ENCODE measurements at places on chromosomes 4 and X.

GRCh38 chr4:140099983-140100382, 54.0 kb downstream of the MAML3 start:
- H3K27me3 ChIP-seq = no peaks in the 10 kb centered on the region
- no peak overlapping the region for H3K27ac ChIP-seq
- no peak overlapping the region for H3K4me3 ChIP-seq
- no peaks in the 10 kb centered on the region for H3K4me1 ChIP-seq
- no peaks in the 10 kb centered on the region for H3K36me3 ChIP-seq
- DNase-seq = peak; percentile 38

DNA sequence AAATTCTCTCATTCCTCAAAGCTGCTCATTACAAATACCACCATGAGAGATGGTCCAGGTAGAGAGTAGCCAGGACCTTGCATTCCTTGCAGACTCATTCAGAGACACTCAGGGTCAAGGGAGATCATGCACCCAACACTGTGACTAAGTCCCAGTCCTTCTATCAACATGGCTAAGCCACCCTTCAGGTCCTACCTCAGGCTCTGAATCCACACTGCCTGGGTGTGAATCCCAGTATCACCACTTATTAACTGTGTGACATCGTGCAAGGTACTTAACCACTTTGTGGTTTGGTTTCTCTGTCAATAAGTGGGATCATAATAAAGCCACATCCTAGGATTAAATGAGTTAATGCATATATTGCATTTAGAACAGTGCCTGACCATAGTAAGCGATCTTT, 124.1 kb upstream of the NEIL3 start:
- H3K4me1 ChIP-seq = no peaks in the 10 kb centered on the region
- DNase-seq = no peak
- H3K27me3 ChIP-seq = no peaks in the 10 kb centered on the region
- no peak overlapping the region for H3K4me3 ChIP-seq
- no peaks in the 10 kb centered on the region for H3K36me3 ChIP-seq
- no peak overlapping the region for H3K27ac ChIP-seq

- no peak overlapping the region for H3K27ac ChIP-seq
- no peak overlapping the region for H3K4me3 ChIP-seq
- no peak for DNase-seq
- no peaks in the 10 kb centered on the region for H3K36me3 ChIP-seq
Measured at GRCh38 chrX:110321081-110321480, 3.2 kb upstream of the AMMECR1 start.

DNA sequence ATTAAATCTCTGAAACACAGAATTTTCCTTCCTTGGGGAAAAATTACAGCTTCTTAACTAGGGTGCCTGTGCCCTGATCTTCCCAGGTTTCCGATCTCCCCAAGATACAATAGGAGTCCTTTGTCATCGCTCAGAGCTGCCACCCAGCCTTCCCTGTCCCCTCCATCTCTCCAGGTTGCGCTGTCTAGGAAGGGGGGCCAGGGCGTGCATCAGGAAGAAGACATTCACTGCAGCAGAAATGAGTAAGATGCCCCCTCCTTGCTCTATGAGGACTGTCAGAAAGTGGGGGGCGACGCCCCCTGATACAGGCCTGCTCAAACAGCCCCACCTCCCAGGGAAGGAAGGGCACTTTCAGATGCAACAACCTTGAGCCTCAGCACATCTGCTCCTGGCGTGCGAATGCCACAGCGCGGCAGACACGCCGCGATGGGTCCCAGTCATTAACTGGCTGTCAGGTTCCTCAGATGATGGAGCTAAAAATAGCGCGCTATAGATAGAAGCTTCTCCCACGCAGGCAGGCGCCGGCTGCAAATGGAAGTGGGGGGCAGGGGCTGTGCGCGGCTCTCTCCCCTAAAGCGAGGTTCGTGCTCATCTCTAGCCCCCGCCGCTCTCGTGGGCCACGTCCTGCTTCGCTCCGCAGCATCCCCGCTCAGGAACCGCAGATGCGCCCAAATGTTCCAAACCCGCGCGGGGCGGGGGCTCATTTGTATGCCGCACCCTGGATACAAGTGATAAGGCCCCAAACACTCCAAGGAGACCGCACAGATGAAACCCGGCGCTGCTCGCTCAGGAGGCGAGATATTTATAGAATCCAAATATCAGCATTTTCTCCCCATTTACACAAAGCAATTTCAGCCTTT, 57.6 kb upstream of the LGI2 start:
- DNase-seq = no peak
- H3K27ac ChIP-seq = no peak overlapping the region
- peaks cover 6% of the 10 kb centered on the region for H3K27me3 ChIP-seq
- peaks cover 18% of the 10 kb centered on the region for H3K4me1 ChIP-seq
- no peaks in the 10 kb centered on the region for H3K36me3 ChIP-seq
- peak overlapping the region; percentile 4 for H3K4me3 ChIP-seq

- no peak for DNase-seq
- H3K27me3 ChIP-seq = no peaks in the 10 kb centered on the region
- H3K27ac ChIP-seq = no peak overlapping the region
- no peak overlapping the region for H3K4me3 ChIP-seq
- no peaks in the 10 kb centered on the region for H3K4me1 ChIP-seq
Measured at GRCh38 chr4:144154044-144154443, 13.5 kb upstream of the GYPA start.

DNA sequence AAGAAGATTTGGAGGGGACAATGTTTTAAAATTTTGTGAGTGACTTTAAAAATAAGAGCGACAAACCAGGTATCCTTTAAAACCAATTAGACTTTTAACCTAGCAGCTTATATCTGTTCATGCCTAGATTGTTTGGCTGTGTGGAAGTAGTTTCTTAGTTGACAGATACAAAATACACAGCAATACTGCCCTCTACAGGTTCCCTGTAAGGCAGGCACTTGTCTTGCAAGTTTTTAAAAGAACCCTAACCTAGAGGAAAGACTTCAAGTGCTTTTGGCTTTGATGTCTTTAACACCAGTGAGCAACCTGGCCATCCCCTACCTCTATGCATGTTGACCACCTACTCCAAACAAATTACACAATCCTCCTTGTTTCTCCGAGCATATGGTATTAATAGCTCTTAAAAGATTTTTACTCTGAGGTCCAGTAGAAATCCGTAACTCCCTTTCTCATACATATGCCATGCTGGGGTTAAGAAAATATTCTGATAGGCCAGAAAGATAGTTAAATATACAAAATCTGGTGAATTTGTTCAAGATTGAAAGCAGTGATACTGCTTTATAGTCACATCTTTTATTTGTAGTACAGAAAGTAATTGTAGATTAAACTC, 273.0 kb downstream of the ARHGAP24 start:
- H3K27ac ChIP-seq = no peak overlapping the region
- no peaks in the 10 kb centered on the region for H3K36me3 ChIP-seq
- no peak overlapping the region for H3K4me3 ChIP-seq
- H3K27me3 ChIP-seq = no peaks in the 10 kb centered on the region
- DNase-seq = peak; percentile 15

- no peaks in the 10 kb centered on the region for H3K4me1 ChIP-seq
- no peak overlapping the region for H3K4me3 ChIP-seq
- no peak overlapping the region for H3K27ac ChIP-seq
- DNase-seq = no peak
- H3K36me3 ChIP-seq = no peaks in the 10 kb centered on the region
- H3K27me3 ChIP-seq = no peaks in the 10 kb centered on the region
Measured at GRCh38 chrX:125765347-125765746, 400.7 kb downstream of the DCAF12L2 start.

DNA sequence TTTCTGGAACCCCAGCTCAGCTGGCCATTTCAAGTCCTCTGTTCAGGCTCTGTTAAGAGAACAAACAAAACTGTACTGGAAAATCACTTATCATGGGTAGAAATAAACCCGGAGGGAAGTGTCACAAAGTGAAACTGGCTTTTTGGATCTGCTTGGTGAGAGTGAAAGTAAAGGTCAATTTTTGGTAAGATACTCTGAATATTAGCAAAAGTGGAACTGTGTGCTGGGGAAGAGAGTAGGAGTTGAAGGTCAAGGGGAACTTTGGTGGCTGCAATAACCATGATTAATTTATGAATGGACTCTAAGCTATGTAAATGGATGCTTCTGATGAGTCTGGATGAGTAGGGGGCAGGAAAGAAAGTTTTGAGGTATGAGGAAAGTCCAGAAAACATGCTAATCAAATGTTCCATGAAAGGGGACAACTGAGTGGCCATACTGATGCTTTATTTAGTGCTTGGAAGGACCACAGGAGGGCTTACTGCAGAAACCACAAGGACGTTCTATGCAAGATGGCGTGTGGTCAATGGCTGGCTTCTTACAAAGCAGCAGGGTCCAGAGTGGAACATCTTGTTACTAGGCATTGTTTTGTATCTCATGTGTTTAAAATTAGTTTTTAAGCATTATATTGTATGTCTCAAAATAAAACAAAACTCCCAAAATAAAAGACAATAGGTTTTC, 36.8 kb upstream of the TNIP3 start:
- no peaks in the 10 kb centered on the region for H3K27me3 ChIP-seq
- no peaks in the 10 kb centered on the region for H3K36me3 ChIP-seq
- no peaks in the 10 kb centered on the region for H3K4me1 ChIP-seq
- no peak overlapping the region for H3K4me3 ChIP-seq
- H3K27ac ChIP-seq = no peak overlapping the region

- no peak overlapping the region for H3K27ac ChIP-seq
- no peaks in the 10 kb centered on the region for H3K4me1 ChIP-seq
- H3K27me3 ChIP-seq = no peaks in the 10 kb centered on the region
- H3K4me3 ChIP-seq = no peak overlapping the region
- DNase-seq = no peak
- no peaks in the 10 kb centered on the region for H3K36me3 ChIP-seq
Measured at GRCh38 chr4:128227991-128228571, 59.5 kb downstream of the PGRMC2 start.

DNA sequence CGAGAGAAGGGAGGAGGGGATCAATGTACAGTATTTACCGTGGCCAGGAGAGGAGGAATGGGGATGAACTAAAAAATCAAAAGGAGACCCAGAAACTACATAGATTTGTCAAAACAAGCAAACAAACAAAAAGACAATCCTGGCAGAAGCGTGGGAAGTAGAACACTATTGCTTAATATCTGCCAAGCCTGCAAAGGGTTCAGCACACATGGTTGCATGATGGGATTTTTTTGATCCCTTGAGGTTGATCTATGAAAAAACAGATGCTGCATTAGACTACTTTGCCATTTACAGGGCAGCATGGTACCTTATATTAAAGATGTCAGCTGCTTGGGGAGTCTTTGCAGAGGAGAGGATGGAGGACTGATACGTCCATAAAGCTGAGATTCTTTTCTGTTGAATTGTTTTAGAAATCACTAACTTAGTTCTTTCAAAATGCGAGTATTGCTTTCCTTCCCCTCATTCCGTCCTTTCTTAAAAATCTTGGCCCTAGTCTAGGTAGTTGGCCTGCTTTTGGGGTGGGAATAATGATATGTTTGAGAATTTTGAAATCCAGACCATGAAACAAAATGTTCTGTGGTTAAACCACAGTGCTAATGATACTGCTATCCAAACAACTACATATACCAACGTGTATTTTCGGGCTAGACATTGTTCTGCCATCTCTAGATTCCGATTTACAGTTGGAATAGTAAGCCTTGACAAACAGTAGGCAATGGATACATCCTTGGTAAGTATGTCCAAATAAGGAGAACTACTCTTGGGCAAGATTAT, 39.6 kb upstream of the TMEM150C start:
- no peak overlapping the region for H3K27ac ChIP-seq
- H3K27me3 ChIP-seq = no peaks in the 10 kb centered on the region
- no peak for DNase-seq
- H3K36me3 ChIP-seq = no peaks in the 10 kb centered on the region
- H3K4me3 ChIP-seq = no peak overlapping the region

GRCh38 chr4:25457053-25457715, 80.1 kb downstream of the ANAPC4 start:
- H3K4me3 ChIP-seq = no peak overlapping the region
- H3K4me1 ChIP-seq = no peaks in the 10 kb centered on the region
- DNase-seq = no peak
- H3K27ac ChIP-seq = no peak overlapping the region
- H3K27me3 ChIP-seq = no peaks in the 10 kb centered on the region

DNA sequence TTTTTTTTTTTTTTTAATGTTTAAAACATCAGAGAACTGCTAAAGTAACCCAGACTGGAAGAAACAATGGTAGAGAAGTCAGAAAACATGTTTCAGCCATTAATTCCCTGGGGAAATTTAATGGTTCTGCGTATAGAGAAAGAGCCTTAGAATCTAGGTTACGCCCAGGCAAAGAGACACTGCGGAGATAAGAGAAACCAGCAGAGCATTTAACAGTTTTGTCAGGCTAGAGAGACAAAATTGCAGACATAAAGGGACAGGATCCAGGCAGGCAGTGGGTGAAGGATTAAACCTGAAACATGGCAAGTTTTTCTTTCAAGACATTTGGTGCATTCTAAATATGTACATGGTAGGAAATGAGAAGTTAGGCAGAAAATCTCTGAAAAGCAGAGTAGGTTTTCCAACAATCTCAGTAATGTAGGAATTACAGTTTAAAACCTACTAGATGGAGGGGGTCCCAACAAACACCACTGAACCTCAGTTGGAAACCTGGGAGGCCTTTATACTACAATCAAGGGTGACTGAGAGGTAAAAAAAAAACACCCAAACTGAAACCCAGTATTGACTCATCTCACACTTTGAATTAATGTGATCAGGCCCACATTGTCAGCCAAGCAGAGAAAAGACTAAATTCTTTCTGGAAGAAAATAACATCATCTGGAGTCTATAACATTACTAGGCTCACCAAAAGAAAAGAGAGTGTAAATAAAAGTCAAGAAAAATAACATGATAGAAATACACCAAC, 254.2 kb upstream of the NWD2 start:
- no peak overlapping the region for H3K4me3 ChIP-seq
- no peaks in the 10 kb centered on the region for H3K36me3 ChIP-seq
- no peaks in the 10 kb centered on the region for H3K27me3 ChIP-seq
- DNase-seq = no peak

GRCh38 chr4:139934057-139934707, 219.8 kb downstream of the MAML3 start:
- H3K4me3 ChIP-seq = no peak overlapping the region
- H3K4me1 ChIP-seq = no peaks in the 10 kb centered on the region
- H3K27me3 ChIP-seq = no peaks in the 10 kb centered on the region
- no peak for DNase-seq

DNA sequence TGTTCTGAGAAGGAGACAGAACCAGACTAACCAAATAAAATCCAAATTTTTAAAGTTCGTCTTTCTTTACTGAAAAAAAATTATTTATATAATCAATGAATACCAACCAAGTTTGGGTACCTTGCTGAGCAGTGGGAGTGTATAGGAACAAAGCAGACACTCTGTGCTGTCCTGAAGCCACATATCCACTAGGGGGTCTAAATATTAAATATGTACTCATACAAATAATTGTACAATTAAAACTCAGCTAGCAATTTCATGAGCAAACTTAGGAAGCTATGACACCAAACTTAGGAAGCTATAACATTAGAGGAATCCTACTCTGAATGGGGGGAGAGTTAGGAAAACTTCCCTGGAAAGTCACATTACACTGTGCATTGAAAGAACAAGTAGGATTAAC, 582.0 kb upstream of the EPHA5 start:
- H3K36me3 ChIP-seq = no peaks in the 10 kb centered on the region
- H3K27ac ChIP-seq = no peak overlapping the region
- H3K27me3 ChIP-seq = no peaks in the 10 kb centered on the region
- no peak overlapping the region for H3K4me3 ChIP-seq

Data from transverse colon (tissue), 4 donors.